ENCODE measurements at places on chromosomes 7 and 10.
A peak's percentile ranks its signal among the peaks of the same experiment; 100 is the strongest.

GRCh38 chr7:3959364-3959763, 658.3 kb downstream of the SDK1 start:
- DNase-seq, result no peak

DNA sequence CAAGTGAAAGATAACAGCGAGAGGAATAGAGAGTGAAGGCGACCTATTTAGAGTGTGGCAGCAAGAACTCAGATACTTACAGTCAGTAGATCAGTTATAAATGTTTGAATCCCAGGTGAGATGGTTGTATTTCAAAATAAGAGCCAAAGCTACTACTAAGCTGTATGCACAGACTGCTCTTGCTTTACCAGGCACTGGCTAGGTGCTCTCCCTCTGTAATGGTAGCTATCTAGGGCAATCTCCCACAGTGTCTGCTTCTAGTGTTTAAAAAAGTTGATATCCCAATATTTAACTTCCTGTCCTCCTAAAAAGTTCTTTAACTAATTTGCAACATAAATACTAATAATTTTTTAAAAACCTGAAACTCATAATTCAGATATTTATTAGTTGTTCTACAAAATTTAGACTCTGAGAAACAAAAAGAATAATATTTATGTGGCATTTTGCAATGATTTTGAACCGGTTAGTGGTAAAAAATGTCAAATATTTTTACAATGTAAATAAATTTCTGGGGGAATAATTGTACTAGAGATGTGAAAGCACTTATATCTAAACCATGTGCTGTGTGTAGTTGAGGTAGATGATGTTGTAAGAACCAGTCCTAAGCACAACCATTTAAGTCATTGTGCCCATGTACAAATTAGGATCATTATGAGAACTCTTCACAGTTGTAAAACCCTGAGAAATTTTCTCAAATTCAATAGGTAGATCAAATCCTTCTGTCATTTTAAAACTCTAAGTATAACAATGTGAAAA, 349.3 kb upstream of the SEMA3D start:
- no peak for DNase-seq

GRCh38 chr10:128560993-128561392, 434.8 kb upstream of the MKI67 start:
- DNase-seq, result no peak

GRCh38 chr10:3704565-3705325, 80.3 kb downstream of the KLF6 start:
- DNase-seq, result no peak

GRCh38 chr7:85882335-85882734, 695.5 kb upstream of the SEMA3D start:
- DNase-seq, result no peak

DNA sequence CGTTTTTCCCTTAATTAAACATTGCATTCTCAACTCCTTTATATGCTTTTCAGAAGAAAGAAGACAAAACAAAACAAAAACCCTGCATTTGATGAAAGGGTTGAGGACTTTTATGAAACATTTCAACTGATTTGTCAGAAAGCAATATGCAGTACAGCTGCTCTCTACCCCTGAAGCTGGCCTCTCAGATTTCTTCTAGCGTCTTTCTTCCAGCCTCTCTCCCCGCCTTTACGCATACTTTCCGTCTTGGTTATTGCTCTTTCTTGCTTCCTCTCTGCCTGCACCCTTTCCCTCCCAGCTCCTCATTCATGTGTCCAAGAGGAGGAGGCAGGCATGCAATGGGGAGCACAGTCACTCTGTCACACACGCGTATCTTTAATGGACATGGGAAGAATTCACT, 91.0 kb upstream of the COL1A2 start:
- DNase-seq, result no peak

DNA sequence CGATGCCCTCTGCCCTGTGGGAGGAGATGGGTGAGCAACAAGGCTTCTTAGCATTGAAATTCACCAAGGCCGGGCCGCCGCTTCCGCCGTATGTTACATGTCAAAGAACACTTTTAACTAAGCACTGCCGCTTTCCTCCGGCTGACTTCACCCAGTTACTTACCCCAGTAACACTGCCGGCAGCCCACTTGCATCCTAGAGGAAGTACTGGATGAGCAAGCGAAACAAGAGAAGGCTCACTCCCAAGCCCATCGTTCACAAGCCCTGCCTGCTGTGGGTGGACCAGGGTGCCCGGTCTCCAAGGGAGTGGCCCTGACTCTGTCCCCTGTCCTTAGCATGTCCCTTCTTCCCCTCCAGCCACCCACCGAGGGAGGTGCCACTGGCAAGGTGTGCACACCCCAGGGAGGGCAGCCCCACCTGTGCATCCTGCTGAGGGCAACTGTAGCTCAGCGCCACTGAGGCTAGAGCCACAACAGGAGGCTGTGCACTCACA, 73.1 kb upstream of the EBF3 start:
- DNase-seq, result no peak

- DNase-seq, result no peak
Observed at GRCh38 chr7:74443543-74444247, 10.0 kb upstream of the GTF2IRD1 start.

- DNase-seq, result no peak
Observed at GRCh38 chr7:90536449-90536848, 59.7 kb upstream of the CDK14 start.

DNA sequence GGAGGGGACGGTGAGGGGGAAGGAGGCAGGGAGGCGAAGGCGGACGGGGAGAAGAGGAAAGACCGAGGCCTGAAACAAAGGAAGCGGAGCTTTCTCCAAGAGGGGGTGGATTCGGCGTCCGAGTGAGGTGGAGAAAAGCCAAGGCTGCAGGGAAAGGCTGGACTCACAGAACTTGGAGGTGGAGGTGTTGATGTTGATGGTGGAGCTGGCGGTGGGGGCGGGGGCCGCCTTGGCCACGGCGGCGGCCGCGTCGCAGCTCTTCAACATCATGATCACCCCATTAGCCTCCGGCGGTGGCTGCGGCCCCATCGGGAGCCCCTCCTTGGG, 578 bp downstream of the CACUL1 start:
- peak; percentile 48 for DNase-seq

DNA sequence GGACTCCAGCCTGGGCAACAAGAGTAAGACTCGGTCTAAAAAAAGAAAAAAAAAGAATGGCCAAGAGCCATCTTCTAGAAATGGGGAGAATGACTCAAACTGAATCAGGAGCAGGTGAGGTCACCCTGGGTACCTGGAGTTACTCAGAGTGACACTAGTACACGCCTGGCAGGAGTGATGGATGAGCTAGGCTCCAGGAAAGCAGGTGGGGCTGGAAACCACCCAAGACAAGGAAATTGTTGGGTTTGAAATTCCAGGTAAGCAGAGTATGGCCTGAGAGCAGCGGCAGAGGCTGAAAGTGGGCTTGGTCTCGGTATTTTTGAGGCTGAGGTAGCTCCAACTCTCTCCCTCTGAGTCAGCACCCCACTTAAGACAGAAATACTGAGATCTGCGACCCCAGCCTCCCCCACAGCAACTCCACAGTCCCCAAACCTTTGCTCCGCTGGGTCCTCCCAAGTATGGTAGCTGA, 18.5 kb downstream of the DDIT4 start:
- DNase-seq, result no peak

DNA sequence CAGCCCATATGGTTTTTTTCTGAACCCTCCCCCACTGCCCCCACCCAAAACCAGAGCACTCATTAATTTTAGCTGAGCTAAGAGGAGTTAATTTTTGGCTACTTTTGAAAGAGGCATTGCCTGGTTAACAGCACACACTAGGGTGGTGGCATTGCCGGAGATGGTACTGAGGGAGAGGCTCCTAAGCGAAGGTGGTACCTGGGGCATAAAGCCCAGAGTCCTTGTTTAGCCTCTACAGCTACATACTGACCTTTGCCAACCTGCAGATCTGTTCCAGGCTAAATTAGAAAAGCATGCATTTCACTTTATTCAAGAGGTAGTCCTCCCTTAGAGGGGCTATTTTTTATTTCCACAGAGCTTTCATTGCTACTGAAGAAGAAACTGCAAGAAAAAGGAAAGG, 172.8 kb upstream of the AGK start:
- DNase-seq, result no peak

- no peak for DNase-seq
Observed at GRCh38 chr7:2060701-2061100, 172.0 kb downstream of the MAD1L1 start.

GRCh38 chr7:78490524-78490923, 692.0 kb downstream of the PHTF2 start:
- DNase-seq, result no peak

- no peak for DNase-seq
Observed at GRCh38 chr10:50322077-50322476, 70.8 kb upstream of the ASAH2 start.

GRCh38 chr7:152173372-152174070, 148.0 kb downstream of the GALNT11 start:
- no peak for DNase-seq

GRCh38 chr7:832167-832967, at the start of gene SUN1:
SUN1 (plus strand) TSS chr7:832476; CDS start chr7:832525, 49 bp downstream.
- DNase-seq, result no peak

- DNase-seq, result no peak
Observed at GRCh38 chr10:88831709-88832108, 19.9 kb downstream of the ANKRD22 start.

DNA sequence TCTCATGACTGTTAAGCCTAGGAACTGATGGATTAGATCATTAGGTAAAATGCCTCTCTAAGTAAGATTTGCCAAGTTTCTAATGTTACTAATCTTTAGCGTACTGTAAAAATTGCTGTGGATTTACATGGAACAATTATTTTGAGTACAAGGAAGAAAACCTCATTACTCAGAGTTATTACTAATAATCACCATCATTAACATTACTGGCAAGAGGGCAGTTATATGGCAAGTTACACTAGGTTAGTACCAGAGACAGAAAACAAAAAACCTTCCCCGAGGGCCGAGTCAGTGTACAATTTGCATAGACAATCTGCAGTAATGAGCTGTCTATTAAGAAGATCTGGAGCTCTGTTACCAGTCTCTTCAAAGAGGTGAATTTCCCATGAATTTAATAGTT, 775.6 kb downstream of the GATA3 start:
- DNase-seq, result no peak

DNA sequence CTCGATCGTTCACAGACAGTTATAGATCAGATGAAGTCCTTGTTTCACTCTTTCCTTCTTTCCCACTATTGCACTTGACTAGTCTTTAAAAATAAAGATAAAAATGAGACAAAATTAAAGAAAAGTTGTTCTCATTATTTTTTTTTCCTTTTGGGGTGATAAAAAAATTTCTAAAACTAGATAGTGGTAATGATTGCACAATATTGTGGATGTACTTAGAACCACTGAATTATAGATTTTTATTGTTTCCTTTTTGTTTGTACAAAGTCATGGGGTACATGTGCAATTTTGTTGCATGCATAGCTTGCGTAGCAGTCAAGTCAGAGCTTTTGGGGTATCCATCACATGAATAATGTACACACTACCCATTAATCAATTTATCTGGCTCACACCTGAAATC, 97.3 kb downstream of the PHTF2 start:
- DNase-seq, result no peak

DNA sequence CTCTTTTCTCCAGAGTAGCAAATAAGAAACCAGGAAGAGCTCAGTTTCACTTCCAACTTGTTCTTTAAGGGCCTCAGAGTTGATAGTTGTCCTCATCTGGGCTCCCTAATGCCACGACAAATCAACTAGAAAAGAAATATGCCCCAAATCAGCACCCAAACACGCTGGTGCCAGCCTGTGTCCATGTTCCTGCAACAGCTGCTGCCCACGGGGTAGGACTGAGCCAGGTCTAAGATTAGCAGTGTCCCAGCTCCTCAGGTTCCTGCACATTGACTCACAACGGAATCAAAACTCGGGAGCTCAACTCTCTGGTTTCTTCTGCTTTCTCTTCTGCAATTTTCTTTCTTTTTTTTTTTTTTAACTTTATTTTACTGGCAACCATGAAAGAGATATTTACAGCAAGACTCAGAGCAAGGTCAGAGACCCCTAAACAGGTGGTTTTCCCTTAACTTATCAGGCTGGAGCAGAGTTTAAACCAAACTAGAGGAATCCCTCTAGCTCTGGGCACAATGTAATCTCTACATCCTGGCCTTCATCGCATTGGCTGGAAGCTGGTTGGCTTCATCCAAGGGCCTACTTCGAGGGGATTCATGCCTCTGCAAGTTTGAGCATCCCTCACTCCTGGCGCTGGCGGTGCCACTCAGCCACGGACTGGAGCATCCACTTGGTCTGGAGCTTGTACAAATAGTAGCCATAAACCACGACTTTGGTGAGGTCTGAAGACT, 126.1 kb downstream of the PFKFB3 start:
- no peak for DNase-seq

GRCh38 chr7:91603707-91604106, 276.8 kb downstream of the MTERF1 start:
- DNase-seq, result no peak

GRCh38 chr10:61904733-61905725, 3.5 kb downstream of the ARID5B start:
- peak; percentile 46 for DNase-seq

DNA sequence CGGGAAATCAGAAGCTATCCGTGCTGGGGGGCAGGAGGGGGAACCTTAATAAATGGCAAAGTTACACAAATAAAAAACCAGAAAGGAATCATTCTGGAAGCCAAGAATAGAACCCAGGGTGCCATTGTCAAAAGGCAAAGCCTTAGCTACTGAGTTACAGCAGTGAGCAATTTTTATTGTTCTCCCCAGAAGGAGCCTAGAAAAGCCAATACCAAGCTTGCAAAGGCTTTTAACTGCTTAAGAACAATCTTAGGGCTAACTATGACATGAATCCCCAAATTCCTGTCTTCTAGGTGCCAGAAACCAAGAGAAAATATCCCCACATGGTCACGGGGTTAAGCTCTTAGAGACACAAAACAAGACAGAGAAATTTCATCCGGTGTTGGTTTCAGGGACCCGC, 482.7 kb downstream of the CCSER2 start:
- no peak for DNase-seq

- no peak for DNase-seq
Observed at GRCh38 chr7:92306153-92306552, 60.4 kb downstream of the ANKIB1 start.

GRCh38 chr7:156764016-156764669, 123.6 kb downstream of the RNF32 start:
- DNase-seq, result peak; percentile 88

GRCh38 chr7:129431911-129432643, 2.2 kb upstream of the STRIP2 start:
- DNase-seq, result no peak

- peak; percentile 76 for DNase-seq
Observed at GRCh38 chr7:75866489-75867389, 12.1 kb upstream of the RHBDD2 start.

DNA sequence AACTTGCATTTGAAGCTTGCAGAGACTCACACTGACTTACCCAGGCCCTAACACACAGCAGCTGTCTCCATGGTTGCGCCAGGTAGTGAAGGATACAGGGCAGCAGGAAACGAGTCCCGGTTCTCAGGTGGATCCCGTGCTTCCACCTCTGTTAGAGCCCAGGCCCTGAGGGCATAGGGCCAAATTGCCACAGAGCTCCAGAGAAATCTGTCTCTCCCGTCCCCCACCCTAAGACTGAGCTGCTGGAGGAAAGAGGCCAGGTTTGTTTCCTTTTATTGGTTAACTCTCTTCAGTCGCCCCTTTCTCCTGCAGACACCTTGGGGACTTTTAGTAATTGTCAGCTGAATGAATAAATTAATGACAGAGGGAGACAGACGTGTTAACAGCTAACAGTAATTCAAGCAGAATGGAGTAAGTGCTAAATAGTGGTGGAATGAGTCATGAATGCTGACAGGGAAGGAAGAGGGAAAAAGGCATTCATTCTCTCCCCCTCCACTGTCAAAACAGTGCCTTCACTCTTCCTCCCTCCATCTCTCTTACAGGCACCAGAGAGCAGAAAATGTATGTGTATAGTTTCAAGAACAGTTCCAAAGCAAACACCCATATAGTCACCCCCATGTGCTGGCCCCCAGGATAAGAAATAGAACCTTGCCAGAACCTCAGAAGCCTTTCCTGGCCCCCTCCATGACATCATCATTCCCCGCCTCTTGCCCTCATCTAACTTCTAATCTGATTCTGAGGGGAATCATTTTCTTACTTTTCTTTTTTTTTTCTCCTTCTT, 16.8 kb upstream of the DLG5 start:
- no peak for DNase-seq

Data from HEK293T (cell line).